ENCODE measurements at places on chromosomes 2 and 18. TPM values are rescaled to one million over a fixed set of nuclear protein-coding genes. Genes with fewer than 3 reads are reported as not detected.

DNA sequence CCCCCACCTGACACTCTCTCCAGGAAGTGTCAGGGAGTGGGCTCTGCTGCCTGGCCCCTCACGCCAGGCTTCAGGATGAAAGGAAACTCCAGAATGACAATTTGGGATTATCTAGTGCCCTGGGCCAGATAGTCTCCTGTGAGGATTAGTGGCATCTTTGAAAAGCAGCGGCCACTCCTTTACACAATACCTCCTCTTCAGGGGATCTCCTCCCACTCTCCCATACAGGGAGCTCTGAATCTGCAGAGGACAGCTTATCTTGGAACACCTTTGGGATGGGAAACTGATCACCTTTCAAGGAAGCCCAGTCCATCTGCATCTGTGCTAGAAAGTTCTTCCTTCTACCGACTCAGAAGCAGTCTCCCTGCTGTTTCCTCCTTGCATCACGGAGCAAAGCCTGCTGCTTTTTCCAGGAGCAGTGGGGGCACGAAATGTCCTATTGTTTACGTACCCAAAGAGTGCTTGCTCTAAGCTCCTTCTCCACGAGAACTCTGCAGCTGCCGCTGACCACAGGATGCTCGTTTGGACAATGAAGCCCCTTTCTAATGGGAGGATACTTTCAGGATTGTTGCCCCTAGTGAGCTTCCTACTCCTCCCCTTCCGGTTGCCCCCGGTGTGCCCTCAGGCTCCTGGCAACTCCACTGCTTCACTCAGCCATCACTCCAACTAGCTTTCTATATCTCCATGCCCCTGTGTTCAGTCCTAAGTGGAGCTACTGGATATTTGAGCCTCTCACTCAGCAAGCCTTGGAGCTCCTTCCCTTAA, 31.5 kb downstream of the SIX3 start:
- no peak overlapping the region for H3K4me3 ChIP-seq
- no peak for DNase-seq
- H3K27ac ChIP-seq, result no peak overlapping the region
- peaks cover 18% of the 10 kb centered on the region for H3K27me3 ChIP-seq
- no peaks in the 10 kb centered on the region for H3K4me1 ChIP-seq

DNA sequence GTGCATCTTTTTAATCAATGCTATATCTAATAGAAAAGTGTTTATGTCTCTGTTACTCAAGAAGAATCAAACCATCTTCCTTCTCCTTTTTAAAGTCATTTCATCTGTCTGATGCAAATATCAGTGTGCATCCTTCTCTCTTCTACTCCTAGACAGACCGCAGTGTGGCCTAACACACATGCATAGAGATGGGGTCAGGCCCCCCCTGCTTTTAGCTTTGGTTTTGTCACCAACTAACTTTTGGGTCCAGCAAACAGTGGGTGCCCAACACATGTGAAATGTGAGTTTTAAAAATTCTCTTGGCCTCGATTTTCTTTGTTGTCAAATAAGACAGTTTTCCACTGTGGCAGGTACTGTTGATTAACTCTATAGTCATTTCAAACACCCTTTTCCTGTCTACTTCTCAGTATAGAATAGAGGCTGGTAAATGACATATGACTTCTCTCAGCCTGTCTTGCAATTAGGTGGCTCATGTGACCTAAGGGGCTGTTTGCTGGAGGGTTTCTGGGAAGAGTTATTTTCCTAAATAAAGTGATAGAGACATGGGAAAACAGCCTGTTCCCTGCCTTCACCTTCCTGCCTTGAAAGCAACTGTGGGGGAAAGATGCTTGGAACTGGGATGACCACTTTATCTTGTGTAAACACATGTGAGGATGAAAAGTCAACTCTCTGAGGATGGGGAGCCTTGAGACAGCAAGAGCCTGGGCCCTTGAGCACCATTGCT, 65.7 kb upstream of the DARS1 start:
- H3K4me1 ChIP-seq, result no peaks in the 10 kb centered on the region
- H3K27me3 ChIP-seq, result no peaks in the 10 kb centered on the region
- H3K36me3 ChIP-seq, result no peaks in the 10 kb centered on the region
- H3K27ac ChIP-seq, result no peak overlapping the region
- no peak for DNase-seq
- no peak overlapping the region for H3K4me3 ChIP-seq

- DNase-seq, result no peak
- no peak overlapping the region for H3K4me3 ChIP-seq
- H3K27ac ChIP-seq, result no peak overlapping the region
- H3K36me3 ChIP-seq, result no peaks in the 10 kb centered on the region
- H3K27me3 ChIP-seq, result no peaks in the 10 kb centered on the region
Observed at GRCh38 chr18:51279367-51279984, 82.0 kb upstream of the MEX3C start.

- H3K27ac ChIP-seq, result peak overlapping the region; percentile 60
- DNase-seq, result no peak
- H3K4me3 ChIP-seq, result no peak overlapping the region
- no peaks in the 10 kb centered on the region for H3K36me3 ChIP-seq
- no peaks in the 10 kb centered on the region for H3K4me1 ChIP-seq
Observed at GRCh38 chr18:22674272-22674671, 256.6 kb upstream of the CTAGE1 start.

DNA sequence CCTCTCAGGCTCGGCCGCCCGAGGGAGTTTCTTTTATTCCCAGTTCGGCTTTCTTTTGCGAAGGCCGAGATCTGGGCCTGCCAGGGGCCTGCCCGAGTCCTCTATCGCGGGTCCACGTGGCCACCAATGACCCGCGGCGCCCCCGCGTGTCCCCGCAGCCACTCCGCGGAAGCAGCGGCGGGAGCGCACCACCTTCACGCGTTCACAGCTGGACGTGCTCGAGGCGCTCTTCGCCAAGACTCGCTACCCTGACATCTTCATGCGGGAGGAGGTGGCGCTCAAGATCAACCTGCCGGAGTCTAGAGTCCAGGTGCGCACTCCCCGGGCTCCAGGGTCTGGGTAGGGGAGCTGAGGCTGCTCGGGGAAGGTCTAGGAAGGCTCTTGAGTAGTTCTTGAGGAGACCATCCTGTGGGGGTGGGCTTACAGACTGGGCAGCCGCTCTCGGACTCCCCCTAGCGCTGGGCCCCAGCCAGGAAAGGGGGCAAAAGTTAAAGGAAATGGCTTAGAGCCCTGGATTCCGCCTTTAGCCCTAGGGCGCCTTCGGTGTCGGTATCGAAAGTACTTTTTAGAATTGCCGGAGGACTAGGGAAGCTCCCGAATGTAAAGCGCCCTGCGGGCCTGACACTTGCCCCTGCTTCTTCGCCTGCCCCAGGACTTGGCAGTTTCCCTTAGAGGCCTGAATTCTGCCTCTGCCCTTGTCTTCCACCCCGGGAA, 3.4 kb downstream of the OTX1 start:
- H3K36me3 ChIP-seq, result no peaks in the 10 kb centered on the region
- no peak overlapping the region for H3K4me3 ChIP-seq
- no peak overlapping the region for H3K27ac ChIP-seq

- peak; percentile 88 for DNase-seq
- no peak overlapping the region for H3K4me3 ChIP-seq
- H3K36me3 ChIP-seq, result no peaks in the 10 kb centered on the region
- H3K27ac ChIP-seq, result no peak overlapping the region
Observed at GRCh38 chr2:8525582-8526402, 156.1 kb upstream of the ID2 start.

DNA sequence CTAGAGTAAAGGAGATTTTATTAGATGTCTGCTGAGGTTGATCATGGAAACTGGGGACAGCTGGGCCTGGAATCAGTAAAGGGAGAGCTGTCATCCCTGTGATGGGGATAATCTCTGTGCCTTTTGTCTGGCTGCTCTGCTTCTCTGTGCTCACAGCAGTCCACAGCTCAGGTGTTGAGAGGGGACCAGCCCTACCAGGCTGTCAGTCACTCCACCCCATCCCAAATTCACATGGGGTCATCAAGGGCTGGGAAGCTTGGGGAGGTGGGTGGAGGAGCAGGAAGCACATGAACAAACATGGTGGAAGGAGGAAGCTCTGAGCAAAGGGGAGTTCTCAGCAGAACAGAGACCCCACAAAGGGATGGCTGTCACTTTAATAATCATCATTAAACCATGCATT, 13.7 kb upstream of the LRRFIP1 start:
- no peak overlapping the region for H3K4me3 ChIP-seq
- no peaks in the 10 kb centered on the region for H3K36me3 ChIP-seq
- H3K27ac ChIP-seq, result no peak overlapping the region
- peaks cover 32% of the 10 kb centered on the region for H3K4me1 ChIP-seq
- DNase-seq, result no peak

DNA sequence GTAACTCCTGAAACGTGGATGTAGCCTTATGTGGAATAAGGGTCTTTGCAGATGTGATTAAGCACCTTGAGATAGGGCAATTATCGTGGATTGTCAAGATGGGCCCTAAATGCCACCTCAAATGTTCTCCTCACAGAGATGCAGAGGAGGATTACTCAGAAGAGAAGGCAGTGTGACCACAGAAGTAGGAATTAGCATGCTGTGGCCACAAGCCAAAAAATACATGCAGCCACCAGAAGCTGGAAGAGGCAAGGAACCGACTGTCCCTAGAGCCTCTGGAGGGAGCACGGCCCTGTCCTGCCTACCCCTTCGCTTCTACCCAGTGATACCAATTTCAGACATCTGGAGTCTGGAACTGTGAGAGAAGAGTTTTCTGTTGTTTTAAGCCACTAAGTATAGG, 47.3 kb upstream of the MGAT5 start:
- H3K4me1 ChIP-seq, result no peaks in the 10 kb centered on the region
- no peaks in the 10 kb centered on the region for H3K27me3 ChIP-seq
- DNase-seq, result no peak
- peak overlapping the region; percentile 31 for H3K27ac ChIP-seq

GRCh38 chr2:162490761-162491470, 147.0 kb downstream of the GCA start:
- no peaks in the 10 kb centered on the region for H3K27me3 ChIP-seq
- no peaks in the 10 kb centered on the region for H3K36me3 ChIP-seq
- no peak for DNase-seq

GRCh38 chr2:152242787-152243472, 67.4 kb upstream of the STAM2 start:
- no peak overlapping the region for H3K4me3 ChIP-seq
- no peak for DNase-seq
- no peak overlapping the region for H3K27ac ChIP-seq
- no peaks in the 10 kb centered on the region for H3K36me3 ChIP-seq

DNA sequence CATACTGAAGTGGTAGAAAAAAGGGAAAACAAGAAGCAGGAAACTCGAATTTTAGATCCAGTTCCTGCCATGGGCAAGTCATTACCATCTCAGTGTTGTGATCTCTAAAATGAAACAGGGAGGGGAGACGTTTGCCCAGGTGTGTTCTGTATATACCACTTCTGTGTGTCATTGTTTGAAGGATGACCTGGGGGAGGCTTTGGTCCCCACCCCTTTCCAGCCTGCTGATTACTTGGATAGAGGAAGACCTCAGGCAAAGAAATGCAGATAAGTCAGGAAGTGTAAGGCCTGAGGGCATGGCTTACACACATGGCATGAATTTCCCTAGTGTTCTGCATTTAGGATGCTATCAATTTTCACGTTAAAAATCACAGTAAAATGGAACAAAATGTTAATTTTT, 205.2 kb upstream of the CXCR4 start:
- DNase-seq, result no peak
- no peak overlapping the region for H3K4me3 ChIP-seq

ANKRD29 gene
- total RNA-seq, result 6.1 TPM

GYPC gene
- total RNA-seq, result 106 TPM

MGAT4A gene
- total RNA-seq, result 12.2 TPM
